Thoracic aorta (tissue), 2 donors: ENCODE measurements at places on chromosomes 12 and 14. TPM values are rescaled to one million over a fixed set of nuclear protein-coding genes. Genes with fewer than 3 reads are reported as not detected.

GRCh38 chr14:55758796-55759195, 178.8 kb downstream of the KTN1 start:
- no peak overlapping the region for H3K27ac ChIP-seq
- H3K4me3 ChIP-seq: no peak overlapping the region
- no peaks in the 10 kb centered on the region for H3K4me1 ChIP-seq
- no peaks in the 10 kb centered on the region for H3K27me3 ChIP-seq

DNA sequence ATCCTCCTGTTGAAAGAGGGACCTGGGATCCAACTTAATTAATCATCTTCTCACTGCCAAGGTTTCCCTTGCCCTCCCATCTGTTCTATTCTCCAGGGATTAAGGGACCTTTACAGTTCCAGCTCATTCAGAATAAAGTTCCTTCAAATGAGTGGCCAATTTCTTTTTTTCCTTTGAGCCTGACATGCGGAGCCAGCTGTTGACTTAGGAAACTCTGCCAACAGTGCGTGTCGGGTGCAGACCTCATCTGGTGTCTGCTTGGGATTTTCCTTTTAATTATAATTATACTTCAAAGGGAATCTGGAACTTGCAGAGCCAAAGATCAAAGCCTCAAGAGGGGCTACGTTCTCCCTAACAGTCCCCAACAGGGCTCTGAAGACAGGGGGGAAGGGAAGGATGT, 64.8 kb downstream of the CCDC60 start:
- no peak for DNase-seq
- no peaks in the 10 kb centered on the region for H3K27me3 ChIP-seq
- H3K27ac ChIP-seq: no peak overlapping the region
- no peak overlapping the region for H3K4me3 ChIP-seq

GRCh38 chr14:56494167-56494566, 85.4 kb upstream of the TMEM260 start:
- no peaks in the 10 kb centered on the region for H3K4me1 ChIP-seq
- no peaks in the 10 kb centered on the region for H3K27me3 ChIP-seq
- H3K27ac ChIP-seq: no peak overlapping the region
- H3K4me3 ChIP-seq: no peak overlapping the region
- no peak for DNase-seq
- H3K36me3 ChIP-seq: no peaks in the 10 kb centered on the region

DNA sequence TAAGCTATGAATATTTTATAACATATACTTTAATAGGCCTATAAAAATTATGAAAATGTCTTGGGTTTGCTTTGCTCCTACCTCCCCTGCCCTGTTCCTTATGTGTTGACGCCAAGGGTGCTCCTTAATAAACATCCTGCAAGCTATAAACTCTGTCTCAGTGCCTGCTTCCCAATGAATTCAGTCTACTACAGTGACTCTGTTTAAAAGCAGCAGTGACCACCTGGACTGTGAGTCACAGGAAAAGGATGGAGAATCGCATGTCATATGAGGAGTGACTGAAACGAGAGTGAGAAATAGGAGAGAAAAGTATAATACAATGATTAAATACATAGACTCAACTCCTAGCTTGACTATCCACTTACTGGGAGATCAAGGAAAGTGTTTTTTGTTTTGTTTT, 41.1 kb upstream of the CFAP54 start:
- no peak overlapping the region for H3K27ac ChIP-seq
- H3K27me3 ChIP-seq: no peaks in the 10 kb centered on the region
- H3K4me1 ChIP-seq: no peaks in the 10 kb centered on the region
- H3K36me3 ChIP-seq: no peaks in the 10 kb centered on the region

DNA sequence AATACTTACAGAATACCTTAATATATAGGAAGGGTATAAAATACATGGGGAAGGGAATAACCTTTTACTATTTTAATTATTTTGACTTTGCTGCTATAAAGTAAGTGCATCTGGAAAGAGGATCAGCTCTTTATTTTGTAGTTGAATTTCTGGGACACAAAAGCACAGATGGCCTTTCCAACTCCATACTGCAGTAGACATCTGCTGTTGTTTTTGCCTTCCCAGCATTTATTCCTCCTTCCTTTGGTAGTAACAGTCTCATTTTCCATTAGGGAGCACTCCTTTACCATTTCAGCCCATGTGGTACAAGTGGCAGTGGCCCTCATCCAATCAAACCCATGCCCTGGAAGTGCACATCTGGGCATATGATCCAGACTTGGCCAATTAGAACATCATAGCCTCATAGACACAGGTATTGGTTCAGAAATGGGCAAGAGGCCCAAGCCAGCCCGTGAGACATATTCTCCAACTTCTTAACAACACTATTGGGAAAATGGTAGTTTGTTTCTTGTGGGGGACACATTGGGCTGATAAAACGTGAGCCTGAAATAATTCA, 64.8 kb upstream of the YARS2 start:
- no peak overlapping the region for H3K4me3 ChIP-seq
- no peaks in the 10 kb centered on the region for H3K36me3 ChIP-seq
- H3K27me3 ChIP-seq: no peaks in the 10 kb centered on the region
- H3K27ac ChIP-seq: no peak overlapping the region

GRCh38 chr12:76945867-76946266, 67.0 kb upstream of the CSRP2 start:
- H3K4me3 ChIP-seq: no peak overlapping the region
- no peak overlapping the region for H3K27ac ChIP-seq
- DNase-seq: no peak
- no peaks in the 10 kb centered on the region for H3K27me3 ChIP-seq

DNA sequence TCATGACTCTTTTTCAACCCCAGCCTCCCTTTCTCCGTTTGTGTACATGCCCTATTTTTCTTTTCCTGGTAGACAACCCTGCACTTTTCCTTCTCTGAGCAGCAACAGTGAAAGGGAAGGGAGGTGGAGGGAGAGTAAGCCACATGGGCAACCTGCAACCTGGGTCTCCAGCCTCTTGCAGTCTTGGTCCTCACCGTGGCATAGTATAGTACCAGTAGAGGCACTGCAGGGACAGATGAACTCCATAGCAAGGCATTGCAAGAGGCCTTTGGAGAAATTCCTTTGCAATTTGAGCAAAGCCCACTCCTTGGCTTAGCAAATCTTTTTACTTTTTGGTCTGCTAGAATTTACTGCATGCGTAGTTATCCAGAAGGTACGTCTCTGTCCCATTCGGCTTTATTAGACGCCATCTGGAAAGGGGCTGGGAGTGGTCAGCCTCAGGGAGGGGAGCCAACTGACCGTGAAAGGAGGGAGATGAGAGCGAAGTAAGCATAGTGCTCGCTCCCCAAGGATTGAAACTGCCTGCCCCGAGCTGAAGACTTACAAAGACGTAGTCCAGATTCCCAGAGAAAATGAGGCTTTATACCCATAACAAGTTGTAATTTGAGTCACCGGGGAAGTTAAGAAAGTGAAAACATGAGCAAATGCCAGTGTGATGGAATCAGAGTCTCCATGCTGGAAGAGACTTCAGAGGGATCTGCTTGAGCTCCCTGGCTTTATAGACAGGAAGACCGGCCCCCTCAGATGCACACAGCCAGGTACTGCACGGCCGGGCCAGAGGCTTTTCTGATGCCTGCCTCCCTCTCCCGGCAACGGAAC, 332.0 kb downstream of the CACNA1C start:
- peak overlapping the region; percentile 62 for H3K4me3 ChIP-seq
- no peaks in the 10 kb centered on the region for H3K27me3 ChIP-seq
- H3K27ac ChIP-seq: peak overlapping the region; percentile 89

DNA sequence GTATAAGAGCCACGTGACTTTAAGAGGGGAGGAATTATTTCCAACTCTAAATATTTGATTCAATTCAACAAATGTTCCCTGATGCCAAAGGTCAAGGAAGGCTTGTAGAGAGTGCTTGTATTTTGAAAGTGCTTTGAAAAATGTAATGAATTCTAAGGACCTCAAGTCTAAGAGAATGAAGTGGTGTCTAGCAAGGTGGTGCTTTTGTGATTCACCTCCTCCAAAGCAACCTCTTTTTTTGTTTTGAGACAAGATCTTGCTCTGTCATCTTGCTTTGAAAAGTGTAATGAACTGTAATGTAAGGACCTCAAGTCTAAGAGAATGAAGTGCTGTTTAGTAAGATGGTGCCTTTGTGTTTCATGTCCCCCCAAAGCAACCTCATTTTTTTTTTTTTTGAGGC, 13.7 kb downstream of the AK7 start:
- no peaks in the 10 kb centered on the region for H3K36me3 ChIP-seq
- no peaks in the 10 kb centered on the region for H3K4me1 ChIP-seq
- DNase-seq: no peak
- no peak overlapping the region for H3K27ac ChIP-seq
- H3K4me3 ChIP-seq: no peak overlapping the region

DNA sequence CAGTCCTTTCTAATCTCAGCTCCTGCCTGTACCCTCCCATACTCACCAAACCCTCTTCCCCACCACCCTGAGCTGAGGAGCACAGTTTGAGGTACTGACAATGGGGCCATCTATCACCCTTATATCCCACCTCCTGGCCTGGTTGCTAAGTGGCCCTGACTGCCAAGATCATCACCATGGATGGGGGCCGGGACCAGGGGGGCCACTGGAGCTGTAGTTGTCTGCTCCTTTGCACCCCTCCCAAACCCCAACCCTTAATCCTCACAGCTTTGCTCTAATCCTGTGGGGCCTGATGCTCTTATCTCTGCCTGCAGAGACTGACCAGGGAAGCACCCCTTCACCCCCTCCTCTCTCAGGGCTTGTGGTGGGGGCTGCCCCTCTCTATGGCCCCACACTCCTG, 395 bp upstream of the GNB3 start:
- H3K27me3 ChIP-seq: no peaks in the 10 kb centered on the region
- H3K4me3 ChIP-seq: no peak overlapping the region
- H3K4me1 ChIP-seq: no peaks in the 10 kb centered on the region
- H3K27ac ChIP-seq: no peak overlapping the region
- H3K36me3 ChIP-seq: peaks cover 37% of the 10 kb centered on the region

GRCh38 chr14:30443368-30444007, 115.5 kb upstream of the G2E3 start:
- no peaks in the 10 kb centered on the region for H3K36me3 ChIP-seq
- H3K4me1 ChIP-seq: no peaks in the 10 kb centered on the region
- H3K27me3 ChIP-seq: no peaks in the 10 kb centered on the region
- no peak overlapping the region for H3K4me3 ChIP-seq
- no peak overlapping the region for H3K27ac ChIP-seq

- peaks cover 8% of the 10 kb centered on the region for H3K4me1 ChIP-seq
- DNase-seq: no peak
- H3K36me3 ChIP-seq: no peaks in the 10 kb centered on the region
- H3K4me3 ChIP-seq: peak within 1 kb of the TSS; percentile 88
- no peak within 1 kb of the TSS for H3K27ac ChIP-seq
- no peaks in the 10 kb centered on the region for H3K27me3 ChIP-seq
These were observed at the start of gene CARMIL3 for GRCh38 chr14:24051789-24052655. Gene CARMIL3 (plus strand): TSS chr14:24052009. CDS start chr14:24052154, 145 bp downstream.

DNA sequence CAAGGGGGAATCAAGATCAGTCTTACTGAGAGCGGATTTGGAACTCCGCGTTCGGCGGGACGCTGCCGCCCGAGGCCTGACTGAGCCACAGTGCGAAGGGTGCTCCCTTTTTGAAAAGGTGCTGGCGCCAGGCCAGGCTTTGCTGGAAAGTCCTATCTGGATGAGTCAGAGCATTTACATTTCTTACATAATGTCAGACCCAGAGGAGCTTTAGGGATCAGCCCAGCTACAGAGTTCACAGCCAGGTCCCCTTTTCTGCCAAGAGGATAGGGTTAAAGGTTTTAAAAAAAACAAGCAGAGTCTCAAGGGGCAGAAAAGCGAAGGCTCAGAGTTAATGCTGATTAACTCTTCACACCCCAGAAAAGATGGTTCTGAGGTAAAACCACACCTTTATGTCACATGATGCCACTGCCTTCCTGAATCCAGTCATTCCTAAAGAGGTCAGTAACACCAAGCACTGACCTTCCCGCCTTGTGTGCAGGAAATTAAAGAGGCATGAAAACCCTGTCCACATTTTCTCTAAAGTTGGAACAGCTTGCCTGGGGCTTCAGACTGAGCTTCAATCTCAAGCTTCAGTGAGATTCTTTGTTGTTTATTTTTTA, 11.7 kb upstream of the FBXL14 start:
- peaks cover 5% of the 10 kb centered on the region for H3K4me1 ChIP-seq
- peak overlapping the region; percentile 58 for H3K27ac ChIP-seq
- no peaks in the 10 kb centered on the region for H3K27me3 ChIP-seq
- no peaks in the 10 kb centered on the region for H3K36me3 ChIP-seq

- DNase-seq: no peak
- H3K4me1 ChIP-seq: peaks cover 5% of the 10 kb centered on the region
- no peaks in the 10 kb centered on the region for H3K27me3 ChIP-seq
- peak overlapping the region; percentile 84 for H3K4me3 ChIP-seq
- peak overlapping the region; percentile 70 for H3K27ac ChIP-seq
These were observed 1.2 kb downstream of the GPR135 start for GRCh38 chr14:59463787-59464485.

- peak overlapping the region; percentile 96 for H3K27ac ChIP-seq
- peaks cover 33% of the 10 kb centered on the region for H3K4me1 ChIP-seq
- H3K4me3 ChIP-seq: peak overlapping the region; percentile 81
- no peak for DNase-seq
- H3K27me3 ChIP-seq: no peaks in the 10 kb centered on the region
These were observed 483 bp downstream of the POC1B start for GRCh38 chr12:89525305-89525823.

- no peaks in the 10 kb centered on the region for H3K27me3 ChIP-seq
- no peaks in the 10 kb centered on the region for H3K4me1 ChIP-seq
- peak overlapping the region; percentile 38 for H3K27ac ChIP-seq
- DNase-seq: no peak
- H3K4me3 ChIP-seq: no peak overlapping the region
These were observed 9.0 kb downstream of the TAPBPL start for GRCh38 chr12:6460751-6461371.

DNA sequence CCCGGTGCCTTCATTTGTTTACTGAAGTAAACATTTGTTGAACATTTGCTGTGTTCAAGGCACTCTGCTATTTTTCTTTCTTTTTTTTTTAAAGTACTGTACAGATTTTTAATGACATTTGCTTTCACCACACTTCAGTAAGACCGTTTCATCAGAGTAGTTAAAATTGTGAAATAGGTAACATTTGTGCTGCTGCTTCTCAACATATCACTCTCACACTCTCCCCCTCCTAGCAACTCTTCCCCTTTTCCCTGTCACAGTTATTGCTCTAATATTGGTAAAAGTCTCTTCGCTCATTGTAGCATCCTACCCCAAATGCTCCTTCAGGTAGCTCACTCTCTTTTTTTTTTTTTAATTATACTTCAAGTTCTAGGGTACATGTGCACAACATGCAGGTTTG, 49.6 kb downstream of the SRGAP1 start:
- no peak overlapping the region for H3K4me3 ChIP-seq
- H3K36me3 ChIP-seq: no peaks in the 10 kb centered on the region
- H3K27ac ChIP-seq: no peak overlapping the region
- H3K27me3 ChIP-seq: no peaks in the 10 kb centered on the region

GRCh38 chr14:64654246-64654900, 49.9 kb upstream of the PLEKHG3 start:
- no peak overlapping the region for H3K4me3 ChIP-seq
- H3K36me3 ChIP-seq: no peaks in the 10 kb centered on the region
- DNase-seq: no peak
- peak overlapping the region; percentile 51 for H3K27ac ChIP-seq

GRCh38 chr14:100586403-100587085, 673 bp downstream of the BEGAIN start:
- no peak for DNase-seq
- peaks cover 8% of the 10 kb centered on the region for H3K4me1 ChIP-seq
- H3K36me3 ChIP-seq: no peaks in the 10 kb centered on the region
- no peak overlapping the region for H3K27ac ChIP-seq
- H3K4me3 ChIP-seq: peak overlapping the region; percentile 58
- no peaks in the 10 kb centered on the region for H3K27me3 ChIP-seq

STK38L gene
- total RNA-seq: 227 TPM

REC8 gene
- 13.1 TPM for total RNA-seq

TMEM179 gene
- total RNA-seq: not detected

CAPZA3 gene
- total RNA-seq: not detected

PPP1R1A gene
- 10.3 TPM for total RNA-seq

IFNG gene
- not detected for total RNA-seq

PRICKLE1 gene
- 11.5 TPM for total RNA-seq

ANKRD33 gene
- not detected for total RNA-seq

OR4E1 gene
- not detected for total RNA-seq

ATL1 gene
- total RNA-seq: 9.5 TPM

MGST1 gene
- total RNA-seq: 18.5 TPM
